WTC11 (cell line): ENCODE measurements at places on chromosomes 7 and 10.
A peak's percentile ranks its signal among the peaks of the same experiment; 100 is the strongest.

- DNase-seq = no peak
Measured at GRCh38 chr10:18397906-18398305, 253.5 kb downstream of the NSUN6 start.

GRCh38 chr7:6237011-6237410, 35.4 kb downstream of the CYTH3 start:
- DNase-seq = no peak

DNA sequence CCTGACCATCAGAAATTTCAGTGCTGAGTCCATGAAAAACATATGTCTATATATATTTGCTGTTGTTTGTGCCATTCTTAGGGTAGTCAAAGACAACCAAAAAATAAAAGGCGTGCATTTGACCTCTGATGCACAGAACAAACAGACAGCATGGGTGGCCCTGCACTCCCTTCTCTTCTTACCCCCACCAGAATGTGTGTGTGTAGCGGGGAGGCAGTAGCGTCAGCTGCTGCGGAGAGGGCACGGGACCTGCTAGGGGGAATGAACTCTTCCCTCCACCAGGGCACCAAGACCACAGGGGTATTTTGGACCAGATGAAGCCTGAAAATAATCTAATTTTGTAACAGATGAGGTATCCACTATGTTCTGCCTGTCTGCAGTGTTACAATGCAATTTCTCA, 277.7 kb upstream of the ZNF32 start:
- DNase-seq = no peak

DNA sequence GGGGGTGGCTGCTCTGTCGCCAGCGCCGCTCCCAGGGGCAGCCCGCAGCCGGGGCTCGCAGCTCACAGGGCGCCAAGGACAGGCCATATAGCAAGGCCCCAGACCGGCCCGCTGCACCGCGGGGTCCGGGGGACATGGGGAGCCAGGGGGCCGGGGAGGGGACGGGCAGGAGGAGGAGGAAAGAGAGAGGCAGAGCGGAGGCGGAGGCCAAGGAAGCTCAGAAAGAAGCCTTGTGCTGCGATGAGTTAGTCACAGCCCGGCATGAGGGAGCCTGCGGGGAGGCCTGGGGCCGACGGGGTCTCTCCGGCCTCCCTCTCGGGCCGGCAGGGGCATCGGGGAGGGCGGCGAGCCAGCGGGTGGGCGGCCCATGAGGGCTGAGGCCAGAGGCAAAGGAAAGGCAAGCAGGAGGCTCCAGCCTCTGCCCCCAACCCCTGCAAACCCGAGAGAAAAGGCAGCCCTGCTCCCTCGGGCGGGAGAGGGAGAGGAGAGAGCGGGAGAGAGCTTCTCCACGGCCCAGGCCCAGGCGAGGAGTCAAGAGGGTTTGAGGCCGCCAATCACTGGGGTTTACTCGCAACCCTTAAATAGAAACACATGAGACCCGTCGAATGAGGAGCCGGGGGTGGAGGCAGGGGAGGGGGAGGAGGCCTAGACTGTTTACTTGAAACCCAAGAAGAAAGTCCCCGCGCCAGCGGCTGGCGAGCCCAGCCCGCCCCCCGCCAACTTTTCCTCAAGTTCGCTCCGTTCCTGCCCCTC, 167.9 kb downstream of the NEURL1 start:
- peak; percentile 73 for DNase-seq

DNA sequence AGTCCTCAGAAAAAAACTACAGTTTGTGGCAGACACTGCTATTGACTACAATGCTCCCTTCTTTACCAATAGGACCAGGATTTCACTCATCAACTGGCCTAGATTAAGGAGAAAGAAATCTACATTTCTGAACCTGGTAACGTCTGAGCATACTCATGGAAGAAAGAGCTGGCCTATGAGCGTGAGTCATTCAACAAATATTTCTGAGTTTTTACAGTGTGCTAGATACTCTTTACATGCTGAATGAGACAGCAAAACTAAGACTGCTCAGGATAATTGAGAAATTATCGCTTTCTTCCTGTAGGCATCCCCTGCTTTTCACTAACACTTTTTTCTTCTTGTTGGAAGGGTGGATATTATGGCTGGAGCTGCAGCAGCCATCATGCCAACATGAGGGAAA, 609.7 kb downstream of the TNS3 start:
- DNase-seq = no peak

GRCh38 chr10:13080643-13081042, 19.3 kb upstream of the OPTN start:
- no peak for DNase-seq

DNA sequence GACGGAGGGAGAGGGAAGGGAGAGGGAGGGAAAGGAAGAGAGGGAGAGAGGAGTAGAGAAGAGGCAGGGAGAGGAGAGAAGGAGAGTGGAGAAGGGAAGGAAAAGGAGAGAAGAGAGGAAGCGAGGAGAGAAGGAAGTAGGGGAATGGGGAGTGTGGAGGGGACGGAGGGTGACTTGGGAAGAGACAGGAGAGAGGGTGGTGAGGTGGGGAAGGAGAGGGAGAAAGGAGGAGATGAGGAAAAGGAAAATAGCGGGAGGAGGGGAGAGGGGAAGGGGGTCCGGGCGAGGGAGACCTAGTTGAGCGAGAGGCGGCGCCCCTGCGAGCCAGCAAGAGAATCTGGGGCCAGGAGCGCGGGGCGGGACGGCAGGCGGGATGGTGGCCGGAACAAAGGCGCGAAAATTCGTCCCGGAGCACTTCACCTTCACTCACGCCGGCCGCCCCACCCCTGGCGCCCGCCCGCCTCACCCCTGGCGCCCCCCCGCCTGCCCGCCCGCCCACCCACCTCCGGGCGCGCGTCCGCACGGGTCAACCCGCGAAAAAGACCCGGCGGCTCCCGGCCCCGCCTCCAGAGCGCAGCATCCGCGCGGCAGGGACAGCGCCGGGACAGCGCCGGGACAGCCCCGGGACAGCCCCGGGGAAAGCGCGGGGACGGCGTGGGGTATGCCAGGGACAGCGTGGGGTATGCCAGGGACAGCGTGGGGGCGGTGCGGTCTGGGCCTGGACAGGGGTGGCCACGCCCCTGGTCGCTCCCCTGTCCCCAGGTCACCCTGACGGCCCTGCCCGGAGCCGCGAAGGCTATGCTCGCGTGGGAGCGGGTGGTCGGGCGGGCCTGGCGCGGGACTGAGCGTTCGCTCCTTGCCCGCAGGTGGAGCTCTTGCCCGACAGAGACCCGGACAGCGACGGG, 4.2 kb downstream of the VSTM2A start:
- DNase-seq = peak; percentile 83

GRCh38 chr10:68647672-68648341, 73.2 kb upstream of the CCAR1 start:
- DNase-seq = no peak
